Activated naive CD4-positive, alpha-beta T cell treated with anti-CD3 and anti-CD28 coated beads for 36 hours (primary cell): ENCODE measurements at places on chromosomes 7 and 10. TPM values are rescaled to one million over a fixed set of nuclear protein-coding genes. Genes with fewer than 3 reads are reported as not detected.

DNA sequence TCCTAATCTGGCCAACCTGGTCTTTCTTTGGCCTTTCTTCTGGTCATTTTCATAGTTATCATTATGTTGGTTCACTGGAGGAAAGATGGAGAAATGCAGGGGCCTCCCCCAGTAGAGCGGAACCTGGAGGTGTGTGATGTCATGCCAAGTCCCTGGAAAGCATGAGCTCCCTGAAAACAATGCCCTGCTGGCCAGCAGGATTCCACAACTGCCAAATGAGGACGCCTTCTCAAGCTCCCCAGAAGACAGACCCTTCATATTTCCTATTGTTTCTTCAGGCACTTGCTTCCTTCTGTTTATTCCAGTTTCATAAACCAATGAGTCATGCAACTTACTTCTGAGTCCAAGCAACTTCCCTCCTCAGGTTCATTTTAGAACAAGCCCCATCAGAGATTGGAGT, 339.0 kb downstream of the GATA3 start:
- peaks cover 7% of the 10 kb centered on the region for H3K4me1 ChIP-seq
- no peak overlapping the region for H3K27ac ChIP-seq
- DNase-seq: no peak
- H3K27me3 ChIP-seq: peaks cover 2% of the 10 kb centered on the region
- no peak overlapping the region for H3K4me3 ChIP-seq
- no peaks in the 10 kb centered on the region for H3K36me3 ChIP-seq

Gene SPDYE1
- total RNA-seq: not detected

- no peak for DNase-seq
- peaks cover 70% of the 10 kb centered on the region for H3K4me1 ChIP-seq
- H3K27ac ChIP-seq: peak overlapping the region; percentile 73
- no peaks in the 10 kb centered on the region for H3K27me3 ChIP-seq
Measured at GRCh38 chr10:23367896-23368595, 23.4 kb upstream of the C10orf67 start.

Gene PKD1L1
- total RNA-seq: 0.02 TPM

Gene DNAH11
- 0.02 TPM for total RNA-seq

DNA sequence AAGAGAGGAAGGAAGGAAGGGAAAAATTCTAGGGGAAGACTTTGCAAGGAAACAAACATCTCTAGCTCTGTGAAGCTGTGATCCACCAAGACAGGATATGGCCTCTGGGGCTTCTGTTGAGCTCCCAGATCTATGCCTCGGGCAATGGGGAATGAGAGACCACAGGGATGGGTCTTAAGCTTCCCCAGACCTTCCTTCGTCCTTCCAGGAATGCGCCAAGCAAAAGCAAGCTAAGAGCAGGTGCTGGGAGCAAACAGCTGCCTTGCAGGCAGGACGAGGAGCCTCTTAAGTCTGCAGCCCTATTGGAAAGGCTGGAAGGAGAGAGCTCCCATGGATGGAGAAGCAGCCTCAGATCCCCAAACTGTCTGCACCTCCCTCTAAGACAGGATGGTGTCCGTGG, 21.9 kb upstream of the ELN start:
- H3K36me3 ChIP-seq: no peaks in the 10 kb centered on the region
- peaks cover 5% of the 10 kb centered on the region for H3K27me3 ChIP-seq
- no peak overlapping the region for H3K27ac ChIP-seq
- H3K4me3 ChIP-seq: no peak overlapping the region
- H3K4me1 ChIP-seq: no peaks in the 10 kb centered on the region

DNA sequence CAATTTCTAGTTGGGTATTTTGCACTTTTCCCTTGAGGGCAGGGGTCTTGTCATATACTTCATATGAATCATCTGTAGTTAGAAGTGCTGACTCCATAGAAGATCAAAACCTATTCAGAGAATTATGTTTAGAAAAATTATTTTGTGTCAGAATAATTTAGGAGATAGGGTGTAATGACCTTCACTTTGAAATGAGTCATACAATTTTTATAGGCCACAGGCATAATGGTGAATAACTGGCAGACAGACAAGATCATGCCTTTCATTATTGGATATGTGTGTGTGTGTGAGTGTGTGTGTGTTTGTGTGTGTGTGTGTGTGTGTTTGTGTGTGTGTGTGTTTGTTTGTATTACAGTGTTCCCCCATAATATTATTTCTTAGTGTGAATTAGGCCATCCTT, 523.0 kb downstream of the ANKRD7 start:
- DNase-seq: no peak
- H3K27me3 ChIP-seq: no peaks in the 10 kb centered on the region
- H3K4me3 ChIP-seq: no peak overlapping the region

- DNase-seq: no peak
- peaks cover 2% of the 10 kb centered on the region for H3K27me3 ChIP-seq
- H3K4me3 ChIP-seq: no peak overlapping the region
- peaks cover 10% of the 10 kb centered on the region for H3K4me1 ChIP-seq
- H3K27ac ChIP-seq: no peak overlapping the region
Measured at GRCh38 chr7:50531928-50532327, 33.3 kb downstream of the DDC start.

Gene HABP2
- total RNA-seq: not detected

- H3K27me3 ChIP-seq: peaks cover 8% of the 10 kb centered on the region
- H3K27ac ChIP-seq: no peak overlapping the region
- no peaks in the 10 kb centered on the region for H3K4me1 ChIP-seq
- peaks cover 2% of the 10 kb centered on the region for H3K36me3 ChIP-seq
- H3K4me3 ChIP-seq: no peak overlapping the region
Measured at GRCh38 chr7:64871761-64872160, 31.3 kb upstream of the ZNF273 start.

Gene SFRP5
- not detected for total RNA-seq

Gene BTBD16
- total RNA-seq: not detected

- H3K36me3 ChIP-seq: peaks cover 35% of the 10 kb centered on the region
- peaks cover 33% of the 10 kb centered on the region for H3K4me1 ChIP-seq
- H3K27ac ChIP-seq: peak overlapping the region; percentile 60
- no peaks in the 10 kb centered on the region for H3K27me3 ChIP-seq
- DNase-seq: peak; percentile 71
Measured at GRCh38 chr7:149620961-149621360, 123.4 kb upstream of the ZNF746 start.

- no peaks in the 10 kb centered on the region for H3K27me3 ChIP-seq
- no peak overlapping the region for H3K4me3 ChIP-seq
- no peak overlapping the region for H3K27ac ChIP-seq
- no peaks in the 10 kb centered on the region for H3K4me1 ChIP-seq
- no peak for DNase-seq
Measured at GRCh38 chr7:117929237-117929636, 56.0 kb upstream of the CTTNBP2 start.

Gene SNCG
- total RNA-seq: 0.72 TPM

DNA sequence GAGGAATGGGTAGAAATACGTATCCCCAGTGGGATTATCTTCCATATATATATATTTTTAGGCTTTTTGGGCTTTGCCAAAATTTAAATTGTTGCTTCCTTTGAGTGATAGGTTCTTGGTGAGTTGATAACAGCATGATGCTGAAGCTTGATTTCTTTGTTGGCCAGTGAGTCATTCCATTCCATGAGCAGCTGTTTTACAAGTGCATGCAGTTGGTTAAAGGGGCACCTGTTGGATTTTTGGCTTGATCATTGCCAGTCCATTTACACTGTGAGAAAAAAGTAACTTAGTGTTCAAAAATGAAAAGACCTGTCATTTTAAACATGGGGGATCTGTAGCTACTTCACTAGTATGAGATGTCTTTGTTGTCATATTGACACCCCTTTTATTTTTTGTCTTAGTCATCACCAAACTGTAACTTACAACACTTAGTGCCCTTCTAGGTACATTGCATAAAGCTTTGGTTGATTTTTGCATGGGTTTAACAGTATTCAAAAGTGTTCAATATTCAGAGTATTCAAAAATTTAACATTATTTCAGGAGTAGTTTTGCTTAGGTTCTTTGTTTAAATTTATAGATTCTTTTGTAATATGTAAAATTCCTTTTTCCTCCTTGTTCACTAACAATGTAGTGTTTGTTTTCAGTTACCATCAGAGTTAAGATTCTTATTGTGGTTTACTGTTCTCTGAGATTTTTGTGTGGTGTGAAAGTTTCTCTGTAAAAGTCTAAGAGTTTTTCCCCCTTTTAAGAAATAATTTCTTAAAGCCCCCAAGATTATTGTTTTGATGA, 8.8 kb downstream of the AKAP9 start:
- DNase-seq: no peak
- H3K27ac ChIP-seq: no peak overlapping the region
- no peak overlapping the region for H3K4me3 ChIP-seq
- H3K36me3 ChIP-seq: peaks cover 4% of the 10 kb centered on the region

DNA sequence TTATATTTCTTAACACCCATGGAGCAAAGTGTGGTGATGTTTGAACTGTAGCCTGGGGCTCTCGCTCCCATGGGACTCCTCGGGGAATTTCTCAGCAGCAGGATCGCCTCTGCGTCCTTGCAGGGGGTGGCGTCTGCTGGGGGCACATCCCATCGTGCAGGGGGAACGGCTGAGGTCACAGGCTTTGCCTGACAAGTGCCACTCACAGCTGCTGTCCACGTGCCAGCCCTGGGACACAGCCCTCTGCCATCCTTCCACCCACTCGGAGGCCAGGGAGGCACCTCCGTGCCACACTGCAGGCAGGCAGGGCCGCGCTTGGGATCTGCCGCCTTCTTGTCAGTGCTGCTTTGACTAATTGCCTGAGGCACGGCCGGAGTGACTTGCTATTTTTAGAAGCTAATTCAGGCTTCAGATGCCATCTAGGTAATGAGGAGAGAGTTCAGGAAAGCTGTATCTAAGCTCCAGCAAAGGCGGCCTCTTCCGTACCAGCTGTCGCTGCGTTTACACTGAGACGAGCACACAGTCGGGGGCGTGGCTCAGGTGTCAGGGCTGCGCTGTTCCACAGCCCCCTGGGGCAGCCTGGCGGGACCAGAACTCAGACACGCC, 45.7 kb downstream of the PITRM1 start:
- H3K36me3 ChIP-seq: peaks cover 70% of the 10 kb centered on the region
- H3K4me3 ChIP-seq: no peak overlapping the region
- no peaks in the 10 kb centered on the region for H3K27me3 ChIP-seq
- no peak overlapping the region for H3K27ac ChIP-seq
- no peaks in the 10 kb centered on the region for H3K4me1 ChIP-seq

DNA sequence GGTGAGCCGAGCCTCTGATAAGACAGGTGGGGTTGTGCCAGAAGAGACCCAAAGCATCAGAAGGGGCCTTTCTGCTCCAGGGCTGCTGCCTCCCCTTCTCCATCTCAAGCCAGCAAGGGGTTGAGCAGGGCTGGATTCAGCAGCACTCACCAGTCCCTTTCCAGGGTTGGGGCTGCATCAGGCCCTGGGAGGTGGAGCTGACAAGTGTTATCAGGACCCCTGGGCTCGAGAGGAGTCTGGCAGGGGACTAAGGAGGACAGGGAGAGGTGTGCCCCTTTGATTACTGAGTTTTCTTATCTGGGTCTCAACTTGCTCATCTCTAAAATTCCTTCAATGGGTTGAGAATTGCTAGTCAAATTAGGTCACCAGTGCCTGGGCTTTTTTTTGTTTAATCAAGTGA, 17.8 kb downstream of the ARHGAP22 start:
- no peaks in the 10 kb centered on the region for H3K27me3 ChIP-seq
- no peaks in the 10 kb centered on the region for H3K36me3 ChIP-seq
- no peak overlapping the region for H3K4me3 ChIP-seq
- no peak overlapping the region for H3K27ac ChIP-seq
- DNase-seq: no peak
- H3K4me1 ChIP-seq: no peaks in the 10 kb centered on the region

DNA sequence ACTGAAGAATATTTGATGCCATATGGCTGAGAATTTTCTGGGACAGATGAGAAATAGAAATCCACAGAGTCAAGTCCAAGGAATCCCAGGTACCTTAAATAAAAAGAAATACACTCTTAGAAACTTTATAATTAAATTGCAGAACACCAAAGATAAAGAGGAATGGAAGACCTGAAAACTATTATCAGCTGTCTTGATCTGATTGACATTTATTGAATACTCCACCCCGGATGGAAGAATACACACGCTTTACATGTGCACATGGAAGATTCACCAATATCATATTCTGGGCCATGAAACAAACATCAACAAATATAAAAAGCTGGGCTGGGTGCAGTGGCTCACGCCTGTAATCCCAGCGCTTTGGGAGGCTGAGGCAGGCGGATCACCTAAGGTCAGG, 81.6 kb downstream of the EXOC6 start:
- H3K27me3 ChIP-seq: no peaks in the 10 kb centered on the region
- H3K4me3 ChIP-seq: no peak overlapping the region
- no peak overlapping the region for H3K27ac ChIP-seq
- DNase-seq: no peak

GRCh38 chr7:40874756-40875155, 740.0 kb downstream of the SUGCT start:
- no peak for DNase-seq
- H3K36me3 ChIP-seq: no peaks in the 10 kb centered on the region
- H3K27ac ChIP-seq: no peak overlapping the region
- no peak overlapping the region for H3K4me3 ChIP-seq

DNA sequence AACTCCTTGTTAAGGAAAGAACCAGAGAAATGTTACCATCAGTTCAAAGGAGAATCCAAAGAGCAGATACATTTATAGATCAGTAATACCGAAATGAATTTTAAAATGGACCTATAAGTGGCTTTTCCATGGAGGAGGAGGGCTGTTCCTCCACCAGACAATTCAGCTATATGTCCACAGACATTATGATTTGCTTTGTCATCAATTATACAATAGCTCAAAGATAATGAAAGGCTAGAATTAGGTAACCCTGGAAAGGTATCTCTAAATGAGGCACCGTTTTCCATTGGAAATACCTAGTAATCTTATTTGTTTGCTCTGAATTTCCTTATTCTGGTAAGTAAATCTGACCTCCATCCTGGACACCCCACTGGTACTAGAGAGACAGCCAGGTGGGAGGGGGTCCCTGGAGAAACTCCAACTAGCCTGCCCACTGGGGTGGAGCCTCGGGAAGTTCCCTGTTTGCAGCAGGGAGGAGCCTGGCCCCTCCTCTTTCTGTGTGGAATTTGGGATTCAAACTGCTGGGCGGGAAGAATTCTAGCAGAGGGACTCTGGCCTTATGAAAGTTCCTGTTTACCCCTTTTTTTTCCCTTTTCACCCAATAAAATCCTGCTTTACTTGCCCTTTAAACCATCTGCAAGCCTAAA, 218.0 kb downstream of the PHF14 start:
- H3K27me3 ChIP-seq: no peaks in the 10 kb centered on the region
- H3K36me3 ChIP-seq: no peaks in the 10 kb centered on the region
- DNase-seq: no peak
- peaks cover 10% of the 10 kb centered on the region for H3K4me1 ChIP-seq

GRCh38 chr7:75534727-75535307, 42.7 kb downstream of the SPDYE5 start:
- H3K4me3 ChIP-seq: no peak overlapping the region
- no peak for DNase-seq
- H3K36me3 ChIP-seq: no peaks in the 10 kb centered on the region
- no peaks in the 10 kb centered on the region for H3K27me3 ChIP-seq
- no peaks in the 10 kb centered on the region for H3K4me1 ChIP-seq
- H3K27ac ChIP-seq: no peak overlapping the region

Gene TLX1
- total RNA-seq: not detected

- H3K4me1 ChIP-seq: peaks cover 8% of the 10 kb centered on the region
- H3K36me3 ChIP-seq: no peaks in the 10 kb centered on the region
- peak; percentile 25 for DNase-seq
- no peak overlapping the region for H3K27ac ChIP-seq
- H3K27me3 ChIP-seq: peaks cover 54% of the 10 kb centered on the region
- H3K4me3 ChIP-seq: peak overlapping the region; percentile 49
Measured at GRCh38 chr10:101292194-101293006, 61.6 kb upstream of the BTRC start.
